ENCODE measurements at places on chromosomes 16 and 17.

GRCh38 chr17:16288860-16289571 is 64.3 kb downstream of the CENPV start:
- no peak for DNase-seq

DNA sequence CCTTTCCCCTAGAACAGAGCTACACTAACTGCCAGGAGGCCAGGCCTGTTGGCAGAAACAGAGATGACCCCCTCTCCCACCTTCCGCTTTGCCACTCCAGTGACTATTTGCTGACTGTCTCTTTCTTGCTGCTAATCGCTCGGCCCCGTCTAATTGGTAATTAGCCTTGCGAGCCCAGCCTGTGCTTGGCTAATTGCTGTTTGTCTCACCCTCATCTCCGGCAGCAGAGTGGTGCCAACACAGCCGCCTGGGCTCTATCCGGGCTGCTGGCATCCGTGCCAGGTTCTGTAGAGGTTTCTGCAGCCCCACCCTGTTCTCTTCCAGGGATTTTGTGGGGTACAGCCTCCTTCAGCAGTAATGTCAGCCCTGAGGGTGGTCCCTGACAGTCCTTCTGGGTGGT is 27.4 kb upstream of the PHB1 start:
- no peak for DNase-seq

GRCh38 chr16:29705030-29705429 is 26.1 kb downstream of the QPRT start:
- DNase-seq: no peak

DNA sequence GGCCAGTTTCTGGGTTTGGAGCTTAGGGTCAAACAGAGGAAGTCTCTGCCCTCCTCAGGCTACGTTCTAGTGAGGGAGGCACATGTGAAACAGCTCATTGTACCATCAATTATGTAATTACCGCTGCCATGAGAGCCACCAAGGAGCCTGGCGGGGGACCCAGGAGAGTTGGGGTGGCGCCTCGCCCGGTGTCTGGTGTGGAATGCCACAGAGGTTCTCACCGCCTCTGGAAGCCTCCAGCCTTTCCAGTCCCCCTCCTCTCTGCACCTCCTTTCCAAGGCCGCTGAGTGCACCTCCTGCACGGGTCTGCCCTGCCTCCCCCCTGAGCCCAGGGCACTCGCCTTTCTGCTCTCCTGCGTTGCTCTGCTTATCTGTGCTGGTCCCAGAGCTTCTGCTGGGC is 51.4 kb downstream of the SREBF1 start:
- DNase-seq: no peak

- no peak for DNase-seq
Observed at GRCh38 chr17:10775058-10775457, 28.8 kb downstream of the TMEM238L start.
